ENCODE measurements at places on chromosomes 7 and 10. TPM values are rescaled to one million over a fixed set of nuclear protein-coding genes. Genes with fewer than 3 reads are reported as not detected.

DNA sequence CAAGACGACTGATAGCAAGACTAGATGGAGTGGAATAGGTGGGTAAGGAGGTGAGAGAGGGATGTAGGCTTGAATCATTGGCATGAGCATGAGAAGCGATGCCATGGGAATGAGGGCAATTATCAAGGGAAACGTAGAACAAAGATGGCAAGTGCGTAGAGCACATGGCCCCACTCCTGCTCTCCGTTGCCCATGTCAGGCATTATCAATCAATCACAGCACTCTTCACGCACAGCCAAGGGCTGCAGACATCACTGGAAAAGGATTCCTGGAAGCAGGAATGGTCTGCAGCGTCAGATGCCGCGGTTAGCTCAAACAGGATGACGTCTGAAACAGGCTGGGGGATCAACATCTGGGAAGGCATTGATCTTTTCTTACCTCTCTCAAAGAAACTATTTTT, 25.6 kb upstream of the GALNTL5 start:
- H3K36me3 ChIP-seq = no peaks in the 10 kb centered on the region
- peaks cover 9% of the 10 kb centered on the region for H3K4me1 ChIP-seq
- DNase-seq = no peak
- no peak overlapping the region for H3K27ac ChIP-seq
- H3K4me3 ChIP-seq = no peak overlapping the region
- no peaks in the 10 kb centered on the region for H3K27me3 ChIP-seq

The CLDN3 gene
- 1.3 TPM for total RNA-seq

GRCh38 chr10:29878492-29878891, 180.9 kb downstream of the JCAD start:
- H3K4me3 ChIP-seq = no peak overlapping the region
- no peaks in the 10 kb centered on the region for H3K36me3 ChIP-seq
- H3K27me3 ChIP-seq = no peaks in the 10 kb centered on the region
- H3K27ac ChIP-seq = no peak overlapping the region
- no peak for DNase-seq

DNA sequence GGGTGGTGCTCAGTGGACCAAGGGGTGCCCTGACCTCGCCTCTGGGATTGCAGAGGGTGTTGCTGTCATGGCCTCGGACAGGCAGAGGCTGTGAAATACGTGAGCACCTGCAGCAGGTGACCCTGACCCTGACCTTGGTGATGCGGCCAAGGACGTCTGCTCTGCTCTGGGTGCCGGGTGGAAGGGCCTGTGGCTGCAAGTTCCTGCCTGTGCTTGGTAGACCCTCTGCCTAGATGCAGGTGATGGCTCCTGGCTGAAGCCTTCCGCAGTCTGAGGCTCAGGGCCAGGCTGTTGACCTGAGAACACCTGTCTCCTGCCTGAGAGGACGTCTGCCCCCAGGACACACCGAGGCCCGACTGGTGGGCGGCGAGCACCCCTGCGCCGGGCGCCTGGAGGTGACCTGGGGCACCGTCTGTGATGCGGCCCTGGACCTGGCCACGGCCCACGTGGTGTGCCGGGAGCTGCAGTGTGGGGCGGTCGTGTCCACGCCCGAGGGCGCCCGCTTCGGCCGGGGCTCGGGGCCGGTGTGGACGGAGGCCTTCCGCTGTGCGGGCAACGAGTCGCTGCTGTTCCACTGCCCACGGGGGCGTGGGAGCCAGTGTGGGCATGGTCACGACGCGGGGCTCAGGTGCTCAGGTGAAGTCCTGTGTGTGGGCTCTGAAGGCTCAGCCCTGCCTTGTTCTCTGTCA, 4.4 kb downstream of the SCART1 start:
- no peaks in the 10 kb centered on the region for H3K4me1 ChIP-seq
- no peaks in the 10 kb centered on the region for H3K27me3 ChIP-seq
- no peaks in the 10 kb centered on the region for H3K36me3 ChIP-seq

The OR2A7 gene
- 1.9 TPM for total RNA-seq
